ENCODE measurements at places on chromosomes 12 and 14.

DNA sequence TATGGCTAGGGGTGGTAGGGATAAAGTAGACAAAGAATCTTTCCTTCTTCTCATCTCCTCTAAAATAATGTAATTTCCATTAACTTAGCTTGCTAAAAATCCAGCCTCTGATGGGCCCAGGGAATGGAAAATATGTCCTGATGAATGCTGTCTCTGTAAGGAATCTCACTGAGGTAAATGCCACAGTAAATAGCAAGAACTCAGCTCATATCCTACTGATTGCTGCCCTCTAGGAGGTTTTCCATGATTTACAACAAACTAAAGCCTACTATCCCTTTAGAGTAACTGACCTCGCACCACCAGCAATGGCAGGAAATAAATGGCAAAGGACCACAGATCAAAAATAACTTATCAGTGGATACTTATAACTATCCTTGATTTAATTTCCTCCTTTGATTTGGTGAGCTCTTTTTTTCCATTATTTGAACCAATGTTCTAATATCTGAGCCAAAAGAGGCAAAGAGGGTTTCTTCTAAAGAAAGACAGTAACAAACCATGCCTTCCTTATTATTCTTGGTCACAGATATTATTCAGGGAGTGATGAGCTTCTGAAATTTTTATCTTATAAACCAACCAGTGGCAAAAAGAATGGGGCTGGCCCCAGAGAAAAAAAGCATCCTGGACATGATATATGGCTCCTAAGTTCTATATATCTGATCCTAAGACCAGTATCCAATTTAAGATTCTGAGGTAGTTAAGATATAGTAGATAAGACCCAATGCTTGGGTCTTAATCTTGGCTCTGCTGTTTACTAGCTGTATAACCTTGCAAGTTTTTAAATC is 43.8 kb downstream of the SENP1 start:
- DNase-seq = peak; percentile 1

DNA sequence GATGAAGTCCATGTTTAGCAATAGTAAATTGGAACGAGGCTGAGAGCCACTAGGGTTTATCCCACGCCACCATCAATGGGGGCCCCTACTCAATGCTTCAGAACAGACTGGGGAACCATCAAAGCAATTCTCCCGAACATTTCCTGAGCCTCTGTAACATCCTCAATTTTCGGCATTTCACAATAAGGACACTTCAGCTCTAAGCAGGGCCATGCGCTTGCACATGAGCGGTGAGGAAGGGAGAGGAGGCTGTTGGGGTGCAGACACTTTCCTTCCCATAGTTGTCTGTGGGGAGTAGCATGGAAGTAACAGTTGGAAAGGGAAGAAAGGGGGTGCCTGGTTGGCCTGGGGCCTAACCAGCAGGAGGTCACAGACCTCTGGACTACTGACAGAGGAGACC is 129.9 kb upstream of the PRMT8 start:
- DNase-seq = no peak

DNA sequence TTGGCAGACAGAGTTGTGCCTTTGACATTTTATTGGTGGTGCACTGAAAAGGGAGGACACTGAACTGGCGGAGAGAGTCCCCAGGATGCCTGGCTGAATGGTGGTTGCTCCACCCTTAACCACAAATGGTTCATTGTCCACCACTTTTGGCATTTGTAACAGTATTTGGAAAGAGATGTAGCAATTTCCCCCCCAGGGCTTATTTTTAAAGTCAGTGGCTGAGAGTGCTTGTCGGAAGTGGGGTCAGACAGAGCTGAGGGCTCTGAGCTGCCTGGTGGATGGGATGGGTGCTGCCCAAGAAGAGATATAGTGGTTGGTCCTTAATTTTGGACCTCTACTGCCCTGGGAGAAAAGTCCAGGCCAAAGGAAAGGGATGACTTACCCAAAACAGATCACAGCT is 31.5 kb upstream of the FGF6 start:
- DNase-seq = no peak

GRCh38 chr14:70237710-70238109 is 49.0 kb upstream of the SLC8A3 start:
- DNase-seq = no peak

- DNase-seq = no peak
Observed at GRCh38 chr14:56795284-56795622, 15.0 kb downstream of the OTX2 start.

DNA sequence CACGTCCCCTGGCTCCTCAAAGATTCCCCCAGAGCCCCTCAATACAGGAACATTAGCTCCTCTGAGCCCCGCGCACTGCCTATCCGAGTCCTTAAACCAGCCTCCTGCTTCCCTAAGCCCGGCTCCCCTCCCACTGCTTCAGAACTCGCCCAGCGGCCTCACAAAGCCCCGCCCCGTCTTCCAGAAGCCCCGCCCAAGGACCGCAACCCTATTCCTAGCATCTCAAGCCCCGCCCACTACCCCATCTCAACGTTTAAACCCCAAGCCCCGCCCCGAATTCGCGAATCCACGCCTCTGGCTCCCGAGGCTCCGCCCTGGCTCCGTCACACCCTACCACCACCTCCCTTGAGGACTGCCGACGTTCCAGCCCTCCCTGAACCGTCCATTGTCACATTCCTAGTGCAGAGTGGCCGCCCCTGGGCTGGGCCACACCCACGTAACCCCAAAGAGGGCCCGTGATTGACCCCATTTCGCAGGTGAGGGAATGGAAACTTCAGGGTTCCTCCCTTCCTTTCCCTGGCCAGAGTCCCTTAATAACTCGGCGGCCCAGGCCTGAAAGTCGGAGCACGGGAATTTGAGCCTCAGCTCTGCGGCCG is 646 bp upstream of the CORO1C start:
- DNase-seq = peak; percentile 97

DNA sequence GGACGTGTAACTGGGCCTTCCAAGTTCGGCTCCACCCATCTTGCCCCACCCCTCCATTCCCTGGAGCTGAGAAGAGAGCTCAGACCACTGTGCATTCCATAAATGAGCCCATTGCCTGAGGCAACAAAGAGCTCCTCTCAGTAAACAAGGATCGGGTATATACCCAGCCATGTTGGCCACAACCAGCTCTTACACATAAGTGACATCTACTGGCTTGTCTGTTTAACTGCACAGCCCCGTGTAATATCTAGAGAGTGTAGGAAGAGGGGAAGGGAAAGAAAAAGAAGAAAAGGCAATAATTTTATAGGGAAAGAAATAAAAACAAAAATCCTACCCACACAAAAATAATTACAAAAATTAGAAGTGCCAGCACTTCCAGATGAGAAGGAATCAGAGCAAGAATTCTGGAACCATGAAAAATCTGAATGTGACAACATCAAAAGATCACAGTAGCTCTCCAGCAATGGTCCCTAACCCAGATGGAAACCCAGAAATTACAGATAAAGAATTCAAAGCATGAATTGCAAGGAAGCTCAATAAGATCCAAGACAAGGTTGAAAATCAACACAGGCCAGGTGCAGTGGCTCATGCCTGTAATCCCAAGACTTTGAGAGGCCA is 308.1 kb downstream of the RPAP3 start:
- DNase-seq = peak; percentile 63

- no peak for DNase-seq
Observed at GRCh38 chr14:105337433-105337832, 22.9 kb downstream of the PACS2 start.

- no peak for DNase-seq
Observed at GRCh38 chr12:111032591-111032919, 112.2 kb upstream of the MYL2 start.

DNA sequence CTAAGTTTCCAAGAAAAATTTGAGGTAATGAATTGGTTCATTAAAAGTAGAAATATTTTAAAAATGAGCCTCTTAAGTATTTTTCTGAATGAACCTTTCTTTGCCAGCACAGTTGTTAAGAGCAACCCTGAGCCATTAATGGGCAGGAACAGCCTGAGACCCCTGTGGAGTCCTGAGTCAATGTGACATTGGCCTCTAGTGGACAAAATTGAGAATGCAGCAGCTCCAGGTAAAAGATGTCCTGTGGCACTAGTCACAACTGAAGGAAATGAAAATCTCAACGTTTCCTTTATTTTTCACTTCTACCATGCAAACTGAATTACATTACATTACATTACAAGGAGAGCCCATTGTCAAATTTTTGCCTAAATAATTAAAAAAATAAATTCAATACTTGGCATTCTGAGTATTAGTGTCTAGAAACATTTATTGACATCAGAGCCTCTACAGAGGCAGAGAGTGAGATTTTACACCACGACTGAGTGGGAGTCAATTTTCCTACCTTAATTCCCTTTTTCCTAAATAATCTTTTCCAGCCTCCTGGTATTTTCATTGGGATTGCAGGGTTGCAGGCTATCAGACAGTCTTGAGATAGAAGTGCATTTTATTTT is 135.7 kb downstream of the PPM1H start:
- peak; percentile 75 for DNase-seq

- no peak for DNase-seq
Observed at GRCh38 chr12:110635055-110635454, 21.1 kb downstream of the TCTN1 start.

- no peak for DNase-seq
Observed at GRCh38 chr14:68800953-68801352, 8.1 kb upstream of the ZFP36L1 start.

Measured in fibroblast of skin of right quadriceps (primary cell).